ENCODE measurements at places on chromosomes 3 and 15. TPM values are rescaled to one million over a fixed set of nuclear protein-coding genes. Genes with fewer than 3 reads are reported as not detected.

Gene LSAMP
- total RNA-seq: not detected

Gene FEZF2
- total RNA-seq: not detected

Gene TLR9
- total RNA-seq: 0.45 TPM

Gene CPNE9
- not detected for total RNA-seq

Gene RASL12
- not detected for total RNA-seq

Gene BCHE
- total RNA-seq: not detected

Gene AHSG
- total RNA-seq: not detected

Gene COL7A1
- 0.60 TPM for total RNA-seq

Gene GADL1
- total RNA-seq: not detected

Gene DAZL
- not detected for total RNA-seq

Gene EOMES
- 0.86 TPM for total RNA-seq

Gene CYP8B1
- not detected for total RNA-seq

Measured in activated naive CD4-positive, alpha-beta T cell treated with anti-CD3 and anti-CD28 coated beads, Interleukin-2, amount 10 ng/mL, durations not matched to agents 5 hours and 36 hours (primary cell).